ENCODE measurements at places on chromosomes 1 and 21.

DNA sequence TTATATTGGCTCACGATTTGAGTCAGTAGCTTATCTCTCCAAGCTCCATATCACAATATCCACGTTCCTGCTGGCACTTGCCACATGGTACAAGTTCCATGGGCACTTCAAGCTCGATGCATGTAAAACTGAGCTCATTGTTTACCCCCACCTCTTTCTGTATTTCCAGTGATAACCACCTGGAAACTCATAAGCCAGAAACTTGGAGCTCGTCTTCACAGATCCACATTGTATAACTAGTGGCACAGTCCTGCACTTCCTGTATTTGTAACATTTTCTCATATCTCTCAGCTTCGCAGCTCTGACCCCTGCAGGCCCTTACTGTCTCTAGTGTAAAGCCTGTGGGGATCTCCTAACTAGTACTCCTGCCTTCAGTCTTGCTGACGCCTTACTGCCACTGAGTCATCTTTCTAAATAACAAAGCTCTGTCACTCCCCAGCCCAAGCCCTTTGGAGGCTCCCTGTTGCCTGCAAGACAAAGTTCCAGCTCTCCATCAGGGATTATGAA is 6.5 kb upstream of the C2CD4D start:
- DNase-seq = no peak

GRCh38 chr1:54265659-54266058 is 65.7 kb downstream of the MRPL37 start:
- DNase-seq = no peak

GRCh38 chr1:86542631-86543030 is 4.2 kb upstream of the CLCA4 start:
- no peak for DNase-seq

DNA sequence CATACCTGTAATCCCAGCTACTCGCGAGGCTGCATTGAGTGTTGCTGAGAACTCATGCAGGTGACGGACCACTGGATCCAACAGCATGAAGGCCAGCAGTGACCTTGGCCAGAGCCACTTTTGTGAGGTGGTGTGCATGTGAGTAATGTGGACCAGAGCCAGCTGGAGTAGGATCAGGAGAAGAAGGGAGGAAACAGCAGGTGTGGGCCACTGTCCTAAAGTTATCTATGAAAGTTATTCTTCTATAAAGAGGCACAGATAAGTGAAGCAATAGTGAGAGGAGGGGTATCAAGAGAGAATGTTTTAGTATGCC is 47.8 kb downstream of the TCP10L start:
- no peak for DNase-seq

DNA sequence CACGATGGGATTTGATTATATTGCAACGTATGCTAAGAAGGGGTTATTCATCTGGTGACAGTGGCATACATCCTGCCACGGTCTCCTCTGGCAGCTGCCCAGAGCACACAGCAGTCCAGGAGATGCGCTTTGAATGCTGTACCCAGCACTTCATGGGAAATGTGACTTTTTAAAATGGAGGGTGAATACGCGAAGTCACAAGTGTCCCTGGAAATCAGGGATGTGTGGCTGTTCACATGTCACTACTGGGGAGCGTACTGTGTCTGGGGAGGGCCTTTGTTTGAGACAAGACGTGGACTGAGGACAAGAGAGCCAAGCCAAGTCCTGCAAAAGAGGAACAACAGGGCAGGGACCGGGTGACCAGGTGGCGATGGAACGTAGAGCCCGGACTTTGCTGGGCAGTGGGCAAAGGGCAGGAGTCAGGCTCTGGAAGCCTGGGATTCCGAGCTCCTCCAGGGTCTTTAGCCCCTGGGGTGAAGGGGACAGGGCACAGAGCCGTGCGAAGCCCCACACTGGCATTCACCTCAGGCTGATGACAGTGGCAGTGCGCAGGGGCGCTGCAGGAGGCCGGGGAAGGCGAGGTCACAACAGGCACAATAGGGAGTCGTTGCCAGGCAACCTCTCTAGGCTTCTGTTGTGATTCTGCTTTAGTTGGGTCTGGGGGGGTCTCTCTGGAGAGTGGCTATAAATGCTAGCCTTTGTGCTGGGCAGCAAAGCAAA is 11.4 kb upstream of the ZBTB21 start:
- no peak for DNase-seq

Measured in activated T-helper 2 cell treated with anti-CD3 and anti-CD28 coated beads, Interferon-gamma antibody, Interleukin-2, Interleukin-4, amounts not matched to agents 10 μg/mL and 5 μg/mL and 100 μg/mL, durations not matched to agents 14 hours and 24 hours and 36 hours (primary cell).